Type B pancreatic cell (in vitro differentiated cells): ENCODE measurements at places on chromosomes 1 and 21.

DNA sequence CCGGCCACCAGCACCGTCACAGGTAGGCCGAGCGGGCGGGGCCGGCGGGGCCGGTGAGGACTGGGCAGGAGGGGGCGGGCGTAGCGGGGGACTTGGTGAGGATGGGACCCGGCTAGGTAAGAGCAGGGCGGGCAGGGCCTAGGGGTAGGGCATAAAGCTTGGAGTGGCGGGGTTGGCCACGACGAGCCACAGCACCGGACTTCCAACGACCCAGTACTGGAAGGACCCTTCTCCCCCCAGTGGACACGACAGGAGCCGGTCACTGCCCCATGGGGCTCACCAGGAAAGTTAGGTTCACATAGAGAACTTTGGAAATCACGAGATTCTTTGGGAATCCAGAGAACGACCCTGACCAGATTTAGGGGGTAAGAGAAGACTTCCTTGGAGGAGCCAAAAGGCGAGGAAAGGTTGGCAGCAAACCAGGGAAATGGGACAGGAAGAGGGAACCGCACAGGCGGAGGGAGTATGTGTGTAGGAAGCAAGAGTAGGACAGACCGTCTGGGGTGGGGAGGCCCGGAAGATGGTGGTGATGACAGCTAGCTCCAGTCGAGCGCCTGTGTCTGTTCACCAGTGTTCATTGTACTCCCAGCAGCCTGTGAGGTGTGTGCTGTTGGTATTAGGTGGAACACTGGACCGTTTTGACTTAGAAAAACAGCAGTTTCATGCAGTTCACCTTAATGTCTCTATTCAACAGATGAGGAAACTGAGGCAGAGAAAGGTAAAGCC lies 20.4 kb downstream of the ZNF362 start:
- no peak for DNase-seq

GRCh38 chr1:40653851-40654537 lies 11.5 kb downstream of the RIMS3 start:
- no peak for DNase-seq

DNA sequence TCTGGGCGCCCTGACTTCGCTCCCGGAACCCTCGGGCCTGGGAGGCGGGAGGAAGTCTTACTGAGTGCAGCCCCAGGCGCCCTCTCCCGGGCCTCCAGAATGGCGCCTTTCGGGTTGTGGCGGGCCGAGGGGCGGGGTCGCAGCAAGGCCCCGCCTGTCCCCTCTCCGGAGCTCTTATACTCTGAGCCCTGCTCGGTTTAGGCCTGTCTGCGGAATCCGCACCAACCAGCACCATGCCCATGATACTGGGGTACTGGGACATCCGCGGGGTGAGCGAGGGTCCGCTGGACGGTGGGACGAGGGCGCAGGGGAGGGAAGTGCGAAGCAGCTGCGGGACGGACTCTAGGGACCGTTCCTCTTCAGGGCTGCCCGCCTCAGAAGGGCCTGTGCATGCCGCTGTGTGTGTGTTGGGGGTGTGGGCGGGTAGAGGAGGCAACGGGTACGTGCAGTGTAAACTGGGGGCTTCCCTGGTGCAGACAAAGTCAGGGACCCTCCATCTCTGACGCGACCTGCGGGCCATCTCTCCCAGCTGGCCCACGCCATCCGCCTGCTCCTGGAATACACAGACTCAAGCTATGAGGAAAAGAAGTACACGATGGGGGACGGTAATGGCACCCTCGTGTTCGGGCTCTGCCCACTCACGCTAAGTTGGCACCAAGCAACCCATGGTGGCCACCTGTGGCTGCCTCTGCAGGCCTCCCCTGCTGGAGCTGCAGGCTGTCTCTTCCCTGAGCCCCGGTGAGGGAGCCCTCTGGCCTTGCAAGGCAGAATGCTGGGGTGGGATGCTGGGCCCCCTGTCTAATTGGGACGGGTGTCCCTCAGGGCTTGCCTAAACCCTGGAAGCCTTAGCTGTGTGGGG lies at the start of gene GSTM1:
Gene GSTM1 (plus strand): TSS at position 177 of the 859 bp plus-strand sequence. CDS start 57 bp downstream, at position 234.
- DNase-seq, result no peak

DNA sequence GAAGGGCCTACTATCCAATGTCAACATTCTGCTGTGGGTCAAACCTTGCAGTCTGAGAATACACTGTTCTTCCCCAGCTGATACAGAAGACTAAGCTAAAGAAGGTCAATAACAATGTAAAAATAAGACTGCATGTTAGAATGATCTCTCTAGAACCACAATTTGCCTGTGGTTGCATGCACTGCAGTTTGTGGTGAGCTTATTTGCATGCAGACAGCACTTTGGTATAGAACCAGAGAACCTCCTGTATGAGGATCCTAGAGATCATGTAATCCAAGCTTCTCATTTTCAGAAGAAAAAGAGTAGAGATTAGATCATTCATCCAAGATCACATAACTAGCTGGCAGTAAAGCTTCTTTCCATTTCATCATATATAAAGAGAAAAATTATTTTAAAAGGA lies 15.8 kb downstream of the SYNJ1 start:
- DNase-seq, result no peak

- DNase-seq, result no peak
Measured at GRCh38 chr1:221994274-221994698, 252.4 kb upstream of the DUSP10 start.

- DNase-seq, result no peak
Measured at GRCh38 chr21:42129300-42130266, 58.5 kb downstream of the UMODL1 start.

GRCh38 chr21:33283203-33283602 lies 17.0 kb downstream of the IL10RB start:
- DNase-seq, result no peak

DNA sequence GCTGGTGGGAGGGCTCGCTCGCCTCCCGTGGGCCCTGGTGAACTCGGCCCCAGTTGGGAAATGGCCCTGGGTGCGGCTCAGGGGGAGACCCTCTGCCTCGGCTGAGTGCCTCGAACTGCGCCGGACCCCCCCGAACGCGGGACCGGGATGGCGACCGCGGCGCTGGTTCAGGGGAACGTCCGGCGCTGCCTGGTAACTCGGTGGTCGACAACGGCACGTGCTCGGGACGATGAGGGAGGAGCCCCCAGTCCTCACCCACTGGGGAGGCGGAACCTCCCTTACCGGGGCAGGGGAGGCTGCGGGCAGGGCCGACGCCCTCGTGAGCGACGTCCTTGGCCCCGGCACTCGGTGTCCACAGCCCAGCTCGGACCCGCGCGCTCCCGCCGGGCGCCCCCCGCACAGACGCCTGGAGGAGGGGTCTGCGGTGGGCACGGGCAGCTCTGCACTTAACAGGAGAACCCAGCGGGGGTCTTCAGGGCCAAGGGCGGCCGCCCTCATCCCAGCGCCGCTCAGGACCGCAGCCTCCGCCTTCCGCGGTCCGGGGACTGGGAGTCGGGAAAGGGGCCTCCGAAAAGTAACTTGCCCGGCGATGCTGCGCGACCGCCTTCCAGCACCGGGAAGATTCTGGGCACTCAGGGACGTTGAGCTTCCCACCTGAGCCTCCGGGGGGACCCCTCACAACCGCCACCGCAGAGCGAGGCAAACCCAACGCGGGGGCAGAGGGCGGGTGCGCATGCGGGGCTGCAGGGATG lies 1.7 kb downstream of the HES4 start:
- DNase-seq, result peak; percentile 71

DNA sequence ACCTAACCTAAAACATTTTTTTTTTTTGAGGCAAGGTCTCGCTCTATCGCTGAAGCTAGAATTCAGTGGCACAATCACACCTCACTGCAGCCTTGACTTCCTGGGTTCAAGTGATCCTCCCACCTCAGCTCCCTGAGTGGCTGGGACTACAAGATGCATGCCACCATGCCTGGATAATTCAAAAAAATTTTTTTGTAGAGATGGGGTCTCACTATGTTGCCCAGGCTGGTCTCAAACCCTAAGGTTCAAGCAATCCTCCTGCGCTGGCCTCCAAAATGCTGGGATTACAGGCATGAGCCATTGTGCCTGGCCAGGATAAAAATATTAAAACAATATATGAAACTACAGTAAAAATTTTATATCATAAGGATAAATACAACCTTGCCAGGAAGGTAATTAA lies 4.9 kb downstream of the LIX1L start:
- DNase-seq, result no peak

DNA sequence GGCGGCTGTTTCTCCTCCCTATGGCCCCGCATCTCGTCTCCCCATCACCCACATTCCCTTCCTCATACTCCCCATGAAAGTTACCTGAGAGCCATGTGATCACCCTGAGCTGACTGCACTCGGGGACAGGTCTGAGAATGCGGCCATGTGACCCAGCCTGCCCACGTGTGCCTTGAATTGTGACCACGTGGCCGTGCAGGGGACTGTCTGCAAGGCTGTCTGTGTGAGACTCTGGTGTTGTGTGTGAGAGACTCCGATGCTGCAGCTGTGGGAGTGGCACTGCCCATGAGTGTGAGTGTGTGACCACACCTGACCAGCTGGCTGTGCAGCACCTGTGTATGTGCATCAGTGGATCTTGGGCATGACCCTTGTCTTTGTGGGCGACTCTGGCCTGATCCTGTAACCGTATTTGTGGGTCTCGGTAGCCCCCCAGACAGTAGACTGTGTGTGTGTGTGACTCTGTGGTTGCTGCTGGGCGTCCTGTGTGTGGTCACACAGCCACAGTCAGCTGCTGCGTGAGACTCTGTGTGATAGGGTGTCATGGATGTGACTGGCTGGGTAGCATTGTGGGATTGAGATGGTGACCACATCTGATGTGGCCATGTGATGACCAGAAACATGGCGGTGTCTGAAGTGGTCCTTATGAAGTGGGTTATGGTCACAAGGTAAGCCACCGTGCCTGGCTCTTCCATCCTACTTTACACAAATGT lies 56.8 kb upstream of the KDM4A start:
- no peak for DNase-seq

- no peak for DNase-seq
Measured at GRCh38 chr21:28177124-28177523, 815.6 kb downstream of the LTN1 start.

- DNase-seq, result no peak
Measured at GRCh38 chr1:201426479-201427310, 5.2 kb upstream of the TNNI1 start.

GRCh38 chr1:27316860-27317259 lies 5.1 kb upstream of the TMEM222 start:
- DNase-seq, result no peak

DNA sequence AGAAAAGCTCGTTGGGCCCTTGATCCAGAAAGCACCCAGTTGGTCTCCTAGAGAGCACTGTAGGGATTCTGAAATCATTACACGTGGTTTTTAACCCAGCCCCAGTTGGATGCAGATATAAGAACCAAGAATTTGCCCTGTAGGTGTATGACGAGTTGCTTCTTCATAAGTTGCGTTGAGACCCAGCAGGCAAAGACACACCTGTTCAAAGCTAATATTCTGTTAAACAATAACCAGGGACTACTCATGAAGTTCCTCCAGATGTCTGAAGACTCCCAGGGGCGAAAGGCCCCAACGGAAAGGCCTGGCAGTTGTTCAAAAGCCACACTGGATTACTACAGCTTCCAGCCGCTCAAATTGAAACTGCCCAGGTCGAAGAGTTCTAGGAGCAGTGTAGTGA lies 88.6 kb upstream of the HNRNPU start:
- DNase-seq, result no peak

DNA sequence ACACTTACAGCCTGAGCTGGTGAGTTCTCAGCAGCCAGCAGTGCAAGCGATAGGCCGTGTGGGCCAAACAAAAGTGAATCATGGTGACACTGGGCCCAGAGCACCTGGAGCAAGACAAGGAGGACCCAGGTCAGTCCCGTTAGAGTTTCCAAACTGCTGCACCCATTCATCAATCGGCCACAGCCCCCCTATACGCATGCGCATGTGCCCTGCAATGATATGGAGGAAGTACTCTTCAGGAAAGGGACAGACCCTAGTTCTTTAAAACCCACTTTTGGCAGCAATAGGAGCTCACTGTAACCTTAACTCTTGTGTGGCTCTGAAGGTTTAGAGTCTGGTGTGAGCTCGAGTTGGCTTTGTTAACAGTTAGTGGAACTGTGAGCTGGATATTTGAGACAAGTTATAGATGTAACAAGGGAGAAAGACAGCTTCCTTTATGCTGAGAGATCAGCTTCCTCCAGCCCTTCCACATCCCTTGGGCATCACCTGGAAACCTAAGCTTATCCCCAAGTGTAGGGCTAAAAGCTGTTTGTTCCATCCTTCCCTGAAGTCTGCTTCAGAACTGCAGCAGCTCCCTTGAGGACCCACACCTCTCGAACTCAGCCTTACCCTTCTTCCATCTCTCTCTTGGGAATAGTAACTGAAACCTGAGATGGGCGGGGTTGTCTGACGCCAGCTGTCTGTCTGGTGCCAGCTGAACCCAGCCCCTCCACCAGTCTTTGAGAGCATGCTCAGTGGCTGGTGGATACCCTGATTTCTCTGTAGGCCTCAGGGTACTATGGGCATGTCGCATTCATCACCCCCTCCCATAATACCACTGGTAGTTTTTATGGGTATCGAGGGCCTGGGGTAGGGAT lies 17.7 kb downstream of the NMNAT1 start:
- no peak for DNase-seq

GRCh38 chr21:25560891-25561290 lies 46.4 kb downstream of the MRPL39 start:
- DNase-seq, result no peak

DNA sequence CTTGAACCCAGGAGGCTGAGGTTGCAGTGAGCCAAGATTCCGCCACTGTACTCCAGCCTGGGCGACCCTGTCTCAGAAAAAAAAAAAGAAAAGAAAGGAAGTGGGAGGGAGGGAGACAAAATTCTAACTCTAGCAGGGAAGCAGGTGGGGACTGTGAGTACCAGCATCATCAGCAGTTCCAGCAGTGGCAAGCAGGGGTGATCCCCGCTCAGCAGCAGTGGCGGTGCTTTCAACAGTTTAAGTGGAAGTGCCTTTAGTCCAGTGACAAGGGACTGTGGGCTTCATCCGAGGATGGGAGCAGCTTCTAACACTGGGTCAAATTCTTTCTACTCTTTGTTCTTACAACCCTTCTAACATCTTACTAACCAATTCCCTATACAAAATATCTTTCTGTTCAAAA lies 858.1 kb upstream of the ADAMTS5 start:
- no peak for DNase-seq

GRCh38 chr1:84062496-84062895 lies 63.6 kb upstream of the TTLL7 start:
- DNase-seq, result no peak

DNA sequence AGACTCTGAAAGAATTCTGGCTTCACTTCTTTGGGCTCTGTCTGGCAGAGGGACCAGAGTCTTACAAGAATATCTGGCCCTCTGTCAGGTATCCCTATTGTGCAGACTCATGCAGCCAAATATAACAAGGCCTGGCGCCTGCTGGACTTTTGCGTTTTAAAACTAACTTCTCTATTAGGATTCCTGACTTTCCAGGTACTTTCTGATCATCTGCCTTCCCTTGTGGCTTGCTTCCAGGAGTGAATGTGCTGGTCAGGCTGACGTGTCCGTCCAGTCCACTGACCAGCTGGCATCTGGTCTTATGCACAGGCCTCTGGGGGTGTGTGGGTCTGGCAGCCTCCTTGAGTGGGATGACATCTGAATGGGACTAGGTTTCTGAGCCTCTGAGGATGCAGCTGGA lies 8.6 kb upstream of the RAB29 start:
- no peak for DNase-seq
